ENCODE measurements at places on chromosomes 5 and 9. TPM values are rescaled to one million over a fixed set of nuclear protein-coding genes. Genes with fewer than 3 reads are reported as not detected.

Gene EIF4E1B
- total RNA-seq, result not detected

Gene MEIKIN
- not detected for total RNA-seq

Gene ADAMTS19
- 0.21 TPM for total RNA-seq

Gene CNTNAP3B
- total RNA-seq, result 9.9 TPM

Gene FSD1L
- total RNA-seq, result 8.4 TPM

Gene C1QTNF3
- total RNA-seq, result 1.00 TPM

Gene QRFP
- not detected for total RNA-seq

Gene FGF10
- total RNA-seq, result not detected

Gene CXCL14
- 0.34 TPM for total RNA-seq

Data from nasal cavity respiratory epithelium epithelial cell of viscerocranial mucosa (primary cell).